ENCODE measurements at places on chromosomes 13 and 19.
A peak's percentile ranks its signal among the peaks of the same experiment; 100 is the strongest.

DNA sequence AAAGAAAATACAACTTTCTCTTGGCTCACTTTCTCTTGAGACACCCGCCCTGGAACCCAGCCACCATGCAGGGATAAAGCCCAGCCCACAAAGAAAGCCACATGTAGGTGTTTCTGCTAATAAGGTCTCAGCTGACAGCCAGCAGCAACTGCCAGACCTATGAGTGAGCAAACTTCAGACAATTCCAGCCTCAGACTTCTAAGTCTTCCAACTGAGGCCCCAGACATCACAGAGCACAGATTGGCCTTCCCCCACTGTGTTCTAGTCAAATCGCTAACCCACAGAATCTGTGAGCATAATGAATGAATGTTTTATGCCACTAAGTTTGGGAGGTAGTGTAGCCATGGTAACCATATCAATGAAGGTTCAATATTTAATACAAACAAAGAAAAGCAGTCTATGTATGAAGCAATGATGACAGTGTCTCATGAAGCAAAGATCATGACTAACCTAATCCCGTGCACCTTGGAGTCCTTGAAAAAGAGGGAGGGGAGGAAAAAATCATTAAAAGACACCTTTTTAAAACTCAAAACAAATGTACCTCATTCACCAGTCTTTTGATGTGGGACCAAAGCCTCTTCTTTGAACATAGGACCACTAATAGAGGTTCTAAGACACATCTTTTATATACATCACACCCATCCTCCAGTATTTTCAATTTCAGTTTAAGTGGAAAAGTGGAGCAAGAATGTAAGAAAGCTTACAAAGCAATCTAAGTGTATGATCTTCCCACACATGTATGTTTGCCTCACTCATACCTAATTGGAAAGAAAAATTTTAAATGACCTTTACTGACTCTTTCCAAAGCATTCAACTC lies 6.2 kb downstream of the MRPS31 start:
- no peak for DNase-seq

- DNase-seq: no peak
These were observed 41.8 kb upstream of the CD177 start for GRCh38 chr19:43311706-43312105.

DNA sequence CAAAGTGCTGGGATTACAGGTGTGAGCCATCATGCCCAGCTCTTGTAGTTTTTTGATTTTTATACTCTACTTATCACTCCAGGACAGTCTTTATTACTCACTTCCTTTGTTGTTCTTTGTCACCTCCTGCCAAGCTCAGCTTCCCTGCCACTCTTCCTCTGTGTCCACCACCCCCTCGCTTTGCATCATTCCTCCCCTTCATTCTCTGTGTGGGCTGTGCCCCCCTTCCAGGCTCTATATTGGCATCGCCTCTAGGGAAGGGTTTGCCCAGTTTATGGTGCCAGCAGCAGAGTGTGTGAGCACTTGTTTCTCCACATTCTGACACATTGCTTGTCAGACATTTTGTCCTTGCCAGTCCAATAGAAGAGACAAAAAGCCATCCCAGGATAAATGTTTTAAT lies 15.1 kb downstream of the ZNF302 start:
- no peak for DNase-seq

DNA sequence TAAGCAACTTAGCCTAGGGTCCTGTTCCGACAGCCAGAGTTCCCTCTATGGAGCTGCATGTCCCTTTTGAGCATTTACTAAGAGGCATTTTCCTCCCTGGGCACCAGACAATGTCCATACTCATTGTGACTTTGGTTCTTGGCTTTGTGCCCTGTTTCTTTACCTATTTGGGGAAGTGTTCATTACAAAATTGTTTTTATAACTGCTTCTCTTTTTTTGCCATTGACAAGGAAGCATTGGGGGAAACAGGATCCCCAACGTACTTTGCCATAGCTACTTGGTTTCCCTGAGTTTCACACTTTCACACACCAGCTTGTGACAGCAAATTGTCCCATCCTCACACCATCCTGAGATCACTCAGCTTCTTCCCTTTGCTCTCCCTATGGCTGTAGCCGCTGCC lies 81.1 kb upstream of the SIAH3 start:
- DNase-seq: no peak

DNA sequence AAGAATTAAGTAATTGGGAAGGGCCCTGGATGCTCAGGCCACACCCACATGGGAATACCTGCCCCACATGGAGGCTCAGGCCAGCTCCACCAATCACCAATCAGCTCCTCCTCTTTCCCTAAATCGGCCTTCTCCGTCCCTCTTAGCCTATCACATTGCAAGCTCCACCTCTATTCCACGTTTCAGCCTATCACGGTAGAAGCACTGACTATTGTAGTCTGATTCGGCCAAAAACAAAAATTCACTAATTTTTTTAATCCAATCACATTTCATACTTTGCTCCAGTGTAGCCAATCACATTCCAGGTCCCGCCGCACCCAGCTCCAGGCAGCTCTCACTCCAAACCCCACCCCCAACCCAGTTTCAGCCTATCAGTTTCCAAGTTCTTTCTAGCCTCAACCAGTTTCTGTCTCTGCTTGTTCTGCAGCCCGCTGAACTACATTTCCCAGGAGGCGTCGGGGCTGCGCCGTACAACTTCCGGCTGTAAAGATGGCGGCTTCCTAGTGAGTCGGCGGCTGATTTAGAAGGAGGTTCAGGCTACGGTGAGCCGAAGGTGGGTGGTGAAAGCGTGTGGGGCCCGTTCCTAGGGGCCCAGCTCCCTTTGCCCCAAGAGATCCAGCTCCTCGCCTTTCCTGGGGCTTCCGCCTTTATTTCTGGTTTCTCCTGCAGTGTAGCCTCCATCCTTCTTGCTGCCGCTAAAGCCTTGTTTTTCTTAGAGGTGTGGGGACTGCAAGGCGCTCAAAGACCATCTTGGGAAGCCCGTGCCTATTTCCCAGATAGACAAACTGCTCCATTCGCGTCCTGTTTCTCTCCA lies at the start of gene BABAM1:
Gene BABAM1, plus strand, starts transcription at position 469 of the 814 bp plus-strand sequence. CDS start 1,364 bp downstream, outside the sequence.
- peak; percentile 97 for DNase-seq

GRCh38 chr13:24060993-24061392 lies 99.5 kb upstream of the SPATA13 start:
- no peak for DNase-seq

- DNase-seq: no peak
These were observed 174.4 kb downstream of the NUFIP1 start for GRCh38 chr13:44814836-44815235.

DNA sequence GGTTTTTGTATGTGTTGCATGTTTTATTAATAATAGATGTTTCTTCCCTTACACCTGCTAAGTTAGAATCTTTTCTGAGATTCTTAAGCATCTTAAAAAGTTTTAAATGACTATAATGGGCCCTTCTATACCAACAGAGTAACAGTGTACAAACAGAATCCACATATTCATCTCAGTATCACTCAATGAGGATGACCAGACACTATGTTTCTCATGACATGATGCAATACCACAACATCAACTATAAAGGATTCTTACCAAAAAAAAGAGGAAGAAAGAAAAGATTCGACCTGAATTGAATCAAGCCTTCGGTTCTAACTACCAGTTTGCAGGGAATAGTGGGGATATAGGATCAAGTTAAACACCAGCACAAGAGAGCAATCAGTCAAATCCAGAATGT lies 56.5 kb downstream of the INTS6 start:
- DNase-seq: no peak

DNA sequence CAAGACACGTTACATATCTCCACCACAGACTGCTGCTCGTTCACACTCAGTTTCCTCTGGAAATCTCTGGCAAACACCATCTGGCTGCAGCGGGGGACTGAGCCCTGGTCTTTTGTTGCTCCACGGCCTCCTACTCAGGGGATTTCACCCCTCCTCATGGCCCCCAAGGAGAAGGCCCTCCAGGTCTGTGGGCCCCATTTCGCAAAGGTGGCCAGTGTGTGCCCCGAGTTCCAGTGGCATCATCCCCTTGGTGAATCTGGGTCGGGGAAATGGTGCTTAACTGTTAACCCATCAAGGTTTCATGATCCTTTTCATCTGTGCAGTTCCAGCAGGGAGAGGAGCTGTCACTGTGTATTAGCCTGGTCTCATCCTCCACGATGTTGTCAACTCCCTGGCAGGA lies 235.4 kb upstream of the MAB21L1 start:
- DNase-seq: no peak

DNA sequence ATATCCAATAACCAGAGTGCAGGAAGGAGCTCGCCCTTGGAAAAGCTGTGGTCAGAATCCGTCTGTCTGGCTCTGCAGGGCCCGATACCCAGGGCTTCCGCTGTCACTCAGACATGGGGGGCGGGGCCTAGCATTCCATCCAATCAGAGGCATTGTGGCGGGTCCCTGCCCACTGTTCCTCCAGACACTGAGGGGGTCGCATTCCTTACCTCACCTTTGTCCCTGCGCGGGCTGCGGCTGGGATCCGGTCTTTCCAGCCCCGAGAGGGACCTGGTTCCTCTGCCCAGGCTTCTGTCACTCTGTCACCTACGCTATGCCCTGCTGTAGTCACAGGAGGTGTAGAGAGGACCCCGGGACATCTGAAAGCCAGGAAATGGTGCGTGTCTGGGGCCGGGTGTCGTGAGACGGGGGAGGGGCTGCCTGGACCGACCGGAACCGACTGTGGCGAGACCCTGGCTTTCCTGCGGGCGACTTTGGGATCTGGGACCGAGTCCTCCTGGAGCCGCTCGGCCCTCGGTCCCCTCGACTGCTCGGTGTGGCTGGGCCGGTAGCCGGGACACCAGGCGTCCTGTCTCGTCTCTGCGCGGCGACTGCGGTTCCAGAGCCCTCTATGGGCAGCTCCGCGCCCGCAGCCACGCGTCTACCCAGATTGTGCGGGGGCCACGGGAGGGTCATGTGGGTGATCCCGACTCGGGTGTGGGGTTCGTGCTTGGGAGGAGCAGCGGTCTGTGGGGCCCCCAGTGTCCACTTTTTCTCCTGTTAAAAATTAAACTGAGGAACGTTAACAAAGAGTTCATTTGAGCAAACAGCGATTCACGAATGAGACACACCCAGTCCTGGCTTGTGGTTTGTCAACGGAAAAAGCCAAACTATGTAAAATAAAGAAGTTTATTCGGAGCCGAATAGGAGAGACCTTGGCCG lies at the start of gene ZNF69:
Gene ZNF69, plus strand, starts transcription at position 172 of the 921 bp plus-strand sequence. Its CDS starts 142 bp downstream, at position 314.
- no peak for DNase-seq

GRCh38 chr19:31352782-31353651 lies 3.8 kb upstream of the TSHZ3 start:
- no peak for DNase-seq

DNA sequence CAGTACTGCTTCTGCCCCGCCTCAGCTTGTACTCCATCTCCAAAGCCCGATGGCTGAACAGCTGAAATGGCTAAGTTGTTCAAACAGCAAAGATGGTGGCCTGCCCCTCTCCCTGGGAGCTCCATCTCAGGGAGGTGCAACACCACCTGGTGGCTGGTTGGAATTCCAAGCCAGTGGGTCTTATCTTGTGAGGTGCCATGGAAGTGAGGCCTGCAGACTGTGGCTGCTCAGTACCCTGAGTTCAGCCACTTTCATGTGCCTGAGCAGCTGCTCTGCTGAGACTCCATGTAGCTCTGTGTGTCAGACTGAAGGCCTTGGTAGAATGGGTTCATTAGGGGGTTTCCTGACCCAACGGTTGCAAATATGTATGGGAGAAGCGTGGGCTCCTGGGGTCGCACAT lies 67.3 kb upstream of the SPRY2 start:
- no peak for DNase-seq

GRCh38 chr13:99227909-99228688 lies 27.4 kb downstream of the UBAC2 start:
- DNase-seq: no peak

DNA sequence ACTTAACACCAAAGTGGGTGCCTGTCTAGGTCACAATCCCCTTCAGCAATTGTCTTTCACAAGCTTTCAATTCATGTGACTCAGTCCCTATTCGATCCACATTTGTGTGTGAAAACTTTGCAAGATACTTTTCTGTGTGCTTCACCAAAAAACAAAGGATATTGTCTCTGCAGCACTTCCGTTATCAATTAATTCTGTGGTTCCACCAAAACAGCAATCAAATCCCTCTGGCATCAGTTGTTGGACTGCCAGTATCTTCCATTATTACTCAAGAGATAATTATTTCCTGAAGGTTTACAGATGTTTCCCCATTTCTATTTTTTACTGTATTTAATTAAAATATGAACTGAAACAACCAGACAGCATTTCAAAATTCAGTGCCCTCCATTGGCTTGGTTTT lies 481.4 kb downstream of the SUCLA2 start:
- DNase-seq: no peak

- DNase-seq: no peak
These were observed 166.2 kb downstream of the FGF14 start for GRCh38 chr13:102235689-102236088.

DNA sequence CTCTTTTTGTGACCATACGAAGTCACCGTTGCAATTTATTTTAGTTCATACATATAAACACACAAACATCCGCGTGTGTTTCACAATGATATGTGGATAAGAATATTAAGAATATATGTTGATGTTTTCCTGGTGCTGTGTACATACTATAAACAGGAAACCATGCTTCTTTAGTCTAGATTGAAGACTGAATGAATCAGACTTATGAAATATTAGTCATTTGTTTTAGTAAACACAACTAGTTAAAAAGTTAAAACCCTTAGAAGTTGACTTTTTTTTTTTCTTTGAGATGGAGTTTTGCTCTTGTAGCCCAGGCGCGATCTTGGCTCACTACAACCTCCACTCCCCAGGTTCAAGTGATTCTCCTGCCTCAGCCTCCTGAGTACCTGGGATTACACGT lies 257.7 kb downstream of the DACH1 start:
- no peak for DNase-seq

DNA sequence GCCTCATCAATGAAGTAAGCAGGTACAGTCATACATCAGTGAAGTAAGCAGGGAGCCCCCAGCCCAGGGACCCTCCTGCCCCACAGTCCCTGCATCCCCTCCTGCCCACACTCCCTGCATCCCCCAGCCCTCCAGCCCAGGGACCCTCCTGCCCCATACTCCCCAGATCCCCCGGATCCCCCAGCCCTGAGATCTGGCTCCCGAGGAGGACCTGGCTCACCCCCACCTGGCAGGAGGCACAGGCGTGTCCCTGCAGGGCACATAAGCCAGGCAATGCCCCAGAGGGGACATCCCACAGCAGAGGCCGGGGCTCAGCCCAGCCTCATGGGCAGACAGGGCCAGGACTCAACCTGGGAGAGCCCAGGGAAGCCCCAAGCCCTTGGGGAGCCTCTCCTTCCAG lies 53.6 kb upstream of the TPM4 start:
- DNase-seq: no peak

DNA sequence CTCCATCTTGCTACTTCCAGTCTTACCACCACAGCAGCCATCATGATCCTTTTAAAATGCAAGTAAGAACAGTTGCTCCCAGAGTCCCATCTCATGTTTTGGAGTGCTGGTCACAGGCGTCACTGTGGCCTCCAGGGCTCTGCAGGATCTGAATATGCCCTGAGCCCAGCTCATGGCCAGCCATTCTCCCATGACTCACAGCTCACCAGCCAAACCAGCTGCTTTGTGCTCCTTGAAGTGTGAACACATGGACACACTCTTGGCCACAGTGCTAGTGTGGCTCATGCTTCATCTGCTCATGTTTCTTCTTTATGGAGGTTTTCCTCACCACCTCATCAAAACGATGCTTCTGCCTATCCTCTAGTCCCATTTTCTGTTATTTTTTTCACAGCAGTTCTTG lies 466.5 kb downstream of the UQCRFS1 start:
- no peak for DNase-seq

- no peak for DNase-seq
These were observed 744 bp downstream of the ZNF805 start for GRCh38 chr19:57241176-57241575.

All from RWPE2 (cell line).